ENCODE measurements at places on chromosomes 13 and 19.

DNA sequence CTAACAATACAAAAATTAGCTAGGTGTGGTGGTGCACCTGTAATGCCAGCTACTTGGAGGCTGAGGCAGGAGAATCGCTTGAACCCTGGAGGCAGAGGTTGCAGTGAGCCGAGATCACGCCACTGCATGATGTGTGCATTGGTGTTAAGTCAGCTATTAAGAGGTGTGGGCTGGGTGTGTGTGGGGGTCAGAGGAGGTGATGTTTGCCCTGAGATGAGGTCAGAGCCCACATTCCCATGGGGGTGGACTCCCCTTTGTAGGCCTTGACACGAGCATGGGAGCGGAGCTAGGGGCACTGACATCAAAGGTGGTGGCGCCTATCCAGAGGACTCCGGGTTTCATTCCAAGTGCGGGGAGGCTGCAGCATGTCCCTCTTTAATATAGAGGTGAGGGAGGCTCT is 34.6 kb upstream of the LDLR start:
- no peaks in the 10 kb centered on the region for H3K27me3 ChIP-seq
- DNase-seq, result no peak
- no peaks in the 10 kb centered on the region for H3K4me1 ChIP-seq
- no peak overlapping the region for H3K4me3 ChIP-seq

DNA sequence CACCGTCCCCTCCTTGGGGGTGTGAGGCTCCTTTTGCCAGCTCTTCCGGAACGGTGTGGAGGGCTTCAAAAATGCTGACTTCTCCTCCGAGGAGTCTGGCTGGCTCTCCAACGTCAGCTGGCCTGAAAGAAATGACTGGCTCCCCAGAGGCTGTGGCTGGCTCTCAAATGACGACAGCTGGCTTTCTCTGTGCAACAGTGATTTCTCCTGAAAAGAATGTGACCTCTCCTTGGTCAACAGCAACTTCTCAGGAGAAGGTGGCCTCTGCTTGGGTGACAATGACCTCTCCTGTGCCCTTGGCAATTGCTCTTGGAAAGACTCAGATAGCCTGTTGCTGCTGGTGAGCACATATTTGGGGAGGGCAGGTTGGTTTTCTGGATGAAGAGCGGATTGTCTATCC is 29.2 kb downstream of the ONECUT3 start:
- no peaks in the 10 kb centered on the region for H3K4me1 ChIP-seq
- no peaks in the 10 kb centered on the region for H3K27me3 ChIP-seq
- H3K4me3 ChIP-seq, result no peak overlapping the region

DNA sequence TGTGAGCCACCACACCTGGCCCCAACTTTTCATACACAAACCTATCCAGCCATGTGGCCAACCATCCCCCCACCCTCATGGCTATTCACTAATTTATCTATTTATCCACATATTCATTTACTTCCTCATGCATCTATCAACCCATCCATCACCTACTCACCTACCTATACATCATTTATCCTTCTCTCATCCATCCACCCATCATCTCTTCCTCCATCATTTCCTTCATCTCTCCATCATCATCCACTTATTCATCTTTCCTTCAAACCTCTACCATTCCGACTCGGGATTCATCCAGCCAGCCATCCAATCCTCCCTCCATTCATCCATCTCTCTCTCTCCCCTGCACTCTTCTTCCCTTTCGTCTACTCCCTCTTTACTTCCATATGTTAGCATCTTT is 54.6 kb downstream of the RYR1 start:
- no peak for DNase-seq
- H3K4me3 ChIP-seq, result no peak overlapping the region
- H3K27ac ChIP-seq, result no peak overlapping the region
- H3K4me1 ChIP-seq, result no peaks in the 10 kb centered on the region
- H3K36me3 ChIP-seq, result no peaks in the 10 kb centered on the region

DNA sequence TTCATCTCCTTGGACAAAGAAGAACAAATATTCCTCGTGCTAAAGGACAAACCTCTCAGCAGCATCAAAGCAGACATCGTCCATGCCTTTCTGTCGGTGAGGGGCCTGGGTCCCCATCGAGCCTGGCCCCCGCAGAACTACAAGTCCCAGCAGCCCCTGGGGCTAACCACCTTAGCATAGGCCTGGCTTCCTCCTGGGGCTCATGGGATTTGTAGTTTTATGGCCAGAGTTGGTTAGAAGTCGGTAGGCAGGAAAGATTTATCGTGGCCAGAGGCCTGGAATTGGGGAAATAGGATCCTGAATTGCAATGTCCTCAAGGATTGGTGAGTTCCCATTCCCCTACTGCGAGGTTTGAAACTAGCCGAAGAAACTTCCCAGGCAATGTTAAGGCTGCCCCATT is 19.6 kb downstream of the TMEM150B start:
- DNase-seq, result peak; percentile 66
- peaks cover 37% of the 10 kb centered on the region for H3K36me3 ChIP-seq
- H3K4me3 ChIP-seq, result no peak overlapping the region
- H3K27ac ChIP-seq, result no peak overlapping the region
- H3K27me3 ChIP-seq, result no peaks in the 10 kb centered on the region

DNA sequence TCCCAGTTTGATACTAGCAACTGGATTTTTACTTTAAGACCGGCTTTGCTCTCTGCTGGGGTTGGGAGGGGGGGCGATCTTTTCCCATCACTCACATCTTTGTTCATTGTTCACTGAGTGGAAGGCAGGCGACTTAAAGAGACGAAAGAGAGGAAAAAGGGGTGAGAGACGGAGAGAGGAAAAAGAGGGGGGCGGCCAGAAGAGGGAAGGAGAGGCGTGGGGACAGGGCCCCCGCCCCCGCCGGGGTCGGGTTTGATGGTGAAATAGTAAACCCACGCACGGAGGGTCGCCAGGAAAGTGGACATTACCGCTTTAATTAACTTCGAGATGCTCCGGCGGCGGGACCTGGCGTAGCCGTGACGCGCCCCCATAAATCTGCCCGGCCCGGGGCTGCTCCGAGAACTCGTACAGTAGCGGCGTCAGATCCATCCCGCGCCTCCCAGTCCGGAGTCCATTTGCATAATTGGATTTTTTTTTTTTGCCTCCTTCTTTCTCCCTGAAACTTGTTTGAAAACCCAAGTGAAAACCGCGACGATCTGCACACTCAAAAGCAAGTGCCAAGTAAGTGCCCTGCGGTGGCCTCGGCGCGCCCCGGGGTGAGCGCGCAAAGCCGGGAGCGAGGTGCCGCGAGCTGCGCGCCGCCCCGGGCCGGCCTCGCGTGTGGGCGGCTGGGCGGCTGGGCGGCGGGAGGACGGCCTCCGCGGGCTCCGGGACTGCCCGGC is 143.9 kb upstream of the ZNF536 start:
- no peak for DNase-seq
- peaks cover 14% of the 10 kb centered on the region for H3K4me1 ChIP-seq
- H3K27me3 ChIP-seq, result no peaks in the 10 kb centered on the region
- no peak overlapping the region for H3K4me3 ChIP-seq
- no peak overlapping the region for H3K27ac ChIP-seq
- no peaks in the 10 kb centered on the region for H3K36me3 ChIP-seq

DNA sequence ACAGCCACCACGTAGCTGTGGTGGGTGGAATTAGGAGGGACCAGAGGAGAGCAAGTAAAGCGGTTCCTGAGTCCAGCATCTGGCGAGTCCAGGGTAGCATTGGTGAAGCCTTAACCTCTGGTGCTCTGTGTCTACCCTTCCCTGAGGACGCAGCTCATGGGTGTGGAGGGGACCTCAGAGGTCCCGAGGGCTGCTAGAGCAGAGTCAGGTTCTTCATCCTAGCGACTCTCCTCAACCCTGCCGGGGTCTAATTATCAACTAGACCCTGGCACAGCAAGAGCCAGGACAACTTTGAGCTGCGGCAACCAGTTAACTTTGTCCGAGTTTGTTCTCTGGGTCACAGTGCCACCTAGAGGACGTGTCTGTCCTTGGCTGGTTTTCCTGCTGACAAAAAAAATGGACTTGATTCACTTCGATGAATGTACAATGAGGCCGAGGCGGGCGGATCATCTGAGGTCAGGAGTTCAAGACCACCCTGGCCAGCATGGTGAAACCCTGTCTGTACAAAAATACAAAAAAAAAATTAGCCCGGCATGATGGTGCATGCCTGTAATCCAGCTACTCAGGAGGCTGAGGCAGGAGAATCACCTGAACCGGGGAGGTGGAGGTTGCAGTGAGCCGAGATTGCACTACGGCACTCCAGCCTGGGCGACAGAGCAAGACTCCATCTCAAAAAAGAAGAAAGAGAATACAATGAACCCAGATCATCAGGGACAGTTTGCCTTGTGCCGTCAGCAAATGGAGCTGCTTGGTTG is 25.0 kb downstream of the TSSK6 start:
- H3K27ac ChIP-seq, result 0 out of 2 replicates have a peak overlapping the region, but pooled peaks have one; percentile 28
- peak; percentile 76 for DNase-seq
- peaks cover 27% of the 10 kb centered on the region for H3K4me1 ChIP-seq
- no peaks in the 10 kb centered on the region for H3K27me3 ChIP-seq

DNA sequence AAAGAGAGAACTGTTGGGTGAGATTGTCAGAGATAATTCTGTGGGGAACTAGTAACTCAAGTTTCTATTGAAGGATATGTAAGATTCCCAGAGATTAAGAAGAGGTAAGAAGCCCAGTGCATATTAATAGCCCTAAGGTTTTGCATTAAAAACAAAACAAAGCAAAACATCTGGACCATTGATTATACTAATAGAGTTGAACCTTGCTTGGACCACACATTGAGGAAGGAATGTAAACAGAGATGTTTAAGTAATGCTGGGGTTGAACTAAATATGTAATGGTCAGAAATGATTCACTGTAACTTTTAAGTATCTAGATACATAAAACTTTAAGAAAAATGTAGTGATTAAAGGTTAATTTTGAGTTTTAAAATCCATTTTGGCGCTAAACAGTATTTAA is 1770.0 kb downstream of the PCDH9 start:
- H3K4me1 ChIP-seq, result no peaks in the 10 kb centered on the region
- no peak overlapping the region for H3K4me3 ChIP-seq
- no peak for DNase-seq
- H3K36me3 ChIP-seq, result no peaks in the 10 kb centered on the region

DNA sequence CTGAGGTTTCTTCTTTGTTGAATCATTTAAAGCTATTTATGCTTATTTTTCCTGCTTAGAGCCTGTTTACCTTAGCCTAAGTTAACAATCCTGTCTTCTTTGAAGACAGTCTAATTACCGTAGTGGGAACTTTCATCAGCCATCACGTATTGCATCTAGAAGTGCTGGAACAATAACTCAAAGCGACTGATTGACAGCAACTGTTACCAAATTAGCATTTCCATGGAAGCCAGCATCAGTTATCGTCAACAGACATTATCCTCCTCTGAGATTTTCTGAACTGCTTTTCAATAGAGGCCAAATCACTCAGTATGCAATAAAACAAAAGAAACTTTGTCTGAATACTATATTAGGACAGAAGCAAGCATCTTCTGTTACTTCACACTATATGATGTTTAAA is 433.3 kb upstream of the SLITRK1 start:
- H3K4me3 ChIP-seq, result no peak overlapping the region
- no peak overlapping the region for H3K27ac ChIP-seq
- no peaks in the 10 kb centered on the region for H3K4me1 ChIP-seq
- no peak for DNase-seq

DNA sequence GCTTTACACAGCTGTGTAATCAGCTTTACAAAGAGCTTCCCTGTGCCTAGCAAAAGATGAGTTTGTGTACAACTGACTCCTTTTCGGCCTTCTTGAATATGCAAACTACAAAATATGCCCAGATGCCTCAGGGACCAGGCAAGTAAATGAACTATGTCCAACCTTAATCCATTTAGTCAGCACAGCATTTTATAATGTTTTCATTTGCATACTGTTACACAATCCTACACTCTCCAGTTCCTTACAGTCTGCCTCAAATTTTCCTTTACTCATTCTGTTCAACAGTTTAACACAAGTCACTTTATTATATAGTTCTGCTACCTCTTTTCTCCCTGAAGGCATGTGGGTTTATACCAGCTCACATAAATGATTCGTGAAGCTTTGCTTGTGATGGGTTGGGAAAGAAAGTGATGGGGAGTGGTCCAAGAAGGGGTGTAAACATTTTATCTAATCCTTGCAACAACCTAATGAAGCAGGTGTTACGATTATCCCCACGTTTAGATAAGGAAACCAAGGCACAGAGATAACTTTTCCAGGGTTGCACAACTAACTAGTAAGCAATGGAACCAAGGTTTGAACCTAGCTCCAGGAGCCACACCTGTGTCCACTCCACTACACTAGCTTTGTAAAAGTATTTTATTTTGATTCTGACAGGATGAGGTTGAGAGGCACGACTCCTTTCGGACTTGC is 3.3 kb upstream of the USP12 start:
- H3K4me3 ChIP-seq, result no peak overlapping the region
- peaks cover 2% of the 10 kb centered on the region for H3K27me3 ChIP-seq

GRCh38 chr19:48271531-48272151 is 1.8 kb downstream of the ZNF114 start:
- no peak overlapping the region for H3K27ac ChIP-seq
- no peak overlapping the region for H3K4me3 ChIP-seq
- no peaks in the 10 kb centered on the region for H3K36me3 ChIP-seq
- H3K27me3 ChIP-seq, result peaks cover 4% of the 10 kb centered on the region
- no peak for DNase-seq
- H3K4me1 ChIP-seq, result peaks cover 2% of the 10 kb centered on the region

DNA sequence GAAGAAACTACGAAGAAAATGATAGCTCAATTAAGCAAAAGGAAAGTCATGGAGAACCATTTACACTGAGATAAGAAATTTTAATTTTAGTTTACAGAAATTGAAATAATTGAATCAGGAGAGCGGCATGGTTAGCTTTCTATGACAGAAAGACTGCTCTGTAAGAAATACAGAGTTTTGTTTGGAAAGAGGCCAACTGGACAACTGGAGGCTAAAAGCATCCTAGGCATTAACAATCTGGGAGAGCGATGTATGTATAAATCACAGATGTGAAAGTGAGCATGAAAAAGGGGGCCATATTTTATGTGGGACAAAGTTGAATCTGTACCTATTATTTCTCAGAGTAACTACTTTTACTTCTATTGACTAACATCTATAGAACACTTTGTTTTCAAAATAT is 1608.8 kb upstream of the PCDH20 start:
- no peak for DNase-seq
- H3K27me3 ChIP-seq, result no peaks in the 10 kb centered on the region
- H3K27ac ChIP-seq, result no peak overlapping the region
- H3K4me3 ChIP-seq, result no peak overlapping the region

DNA sequence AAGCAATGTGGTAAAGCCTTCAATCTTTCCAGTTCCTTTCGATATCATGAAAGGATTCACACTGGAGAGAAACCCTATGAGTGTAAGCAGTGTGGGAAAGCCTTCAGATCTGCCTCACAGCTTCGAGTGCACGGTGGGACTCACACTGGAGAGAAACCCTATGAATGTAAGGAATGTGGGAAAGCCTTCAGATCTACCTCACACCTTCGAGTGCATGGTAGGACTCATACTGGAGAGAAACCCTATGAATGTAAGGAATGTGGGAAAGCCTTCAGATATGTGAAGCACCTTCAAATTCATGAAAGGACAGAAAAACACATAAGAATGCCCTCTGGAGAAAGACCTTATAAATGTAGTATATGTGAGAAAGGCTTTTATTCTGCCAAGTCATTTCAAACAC is 15.6 kb upstream of the ZNF763 start:
- H3K36me3 ChIP-seq, result peaks cover 83% of the 10 kb centered on the region
- no peaks in the 10 kb centered on the region for H3K4me1 ChIP-seq
- H3K27ac ChIP-seq, result no peak overlapping the region
- no peak overlapping the region for H3K4me3 ChIP-seq
- H3K27me3 ChIP-seq, result no peaks in the 10 kb centered on the region
